ENCODE measurements at places on chromosomes 3 and 15. TPM values are rescaled to one million over a fixed set of nuclear protein-coding genes. Genes with fewer than 3 reads are reported as not detected.
A peak's percentile ranks its signal among the peaks of the same experiment; 100 is the strongest.

CSTA gene
- 0.75 TPM for total RNA-seq

HESX1 gene
- total RNA-seq = 1.5 TPM

FAM81A gene
- 1.1 TPM for total RNA-seq

SKOR1 gene
- total RNA-seq = 0.15 TPM

UROC1 gene
- not detected for total RNA-seq

ATP2B2 gene
- total RNA-seq = not detected

GRK7 gene
- not detected for total RNA-seq

CCDC191 gene
- total RNA-seq = 3.2 TPM

- DNase-seq = no peak
These were observed 70.6 kb downstream of the AP4E1 start for GRCh38 chr15:50979041-50979440.

DNA sequence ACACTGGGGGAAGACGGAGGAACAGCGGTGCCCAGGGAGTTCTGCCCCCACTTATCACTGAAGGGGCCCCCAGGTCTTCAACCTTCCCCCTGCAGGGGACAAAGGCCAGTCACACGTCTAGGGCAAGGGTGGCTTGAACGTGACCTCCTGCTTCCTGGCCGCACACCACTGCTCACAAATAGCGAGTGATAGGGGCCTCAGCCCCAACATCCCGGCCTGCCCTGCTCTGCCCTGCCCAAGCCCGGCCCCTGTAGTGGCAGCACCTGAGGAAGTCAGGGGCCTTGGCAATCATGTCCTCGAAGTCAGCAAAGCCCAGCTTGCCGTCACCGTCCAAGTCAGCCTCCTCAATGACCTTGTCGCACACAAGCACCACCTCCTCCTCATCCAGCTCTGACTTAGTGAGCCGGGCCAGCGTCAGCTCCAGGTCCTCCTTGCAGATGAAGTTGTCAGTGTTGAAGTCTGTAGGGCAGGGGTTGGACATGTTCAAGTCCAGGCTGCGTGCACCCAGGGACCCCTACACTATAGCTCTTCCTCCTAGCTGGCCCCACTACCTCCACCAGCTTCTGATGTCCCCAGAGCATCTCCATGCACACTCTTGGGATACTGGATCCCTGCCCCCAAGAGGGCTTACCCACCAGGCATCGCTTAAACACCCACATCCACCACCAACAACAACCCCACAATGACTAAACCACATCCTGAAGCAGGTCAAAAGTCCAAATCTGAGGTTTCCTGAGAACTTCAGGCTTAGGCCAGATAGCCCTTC is 13.3 kb downstream of the SH2D7 start:
- no peak for DNase-seq

DNA sequence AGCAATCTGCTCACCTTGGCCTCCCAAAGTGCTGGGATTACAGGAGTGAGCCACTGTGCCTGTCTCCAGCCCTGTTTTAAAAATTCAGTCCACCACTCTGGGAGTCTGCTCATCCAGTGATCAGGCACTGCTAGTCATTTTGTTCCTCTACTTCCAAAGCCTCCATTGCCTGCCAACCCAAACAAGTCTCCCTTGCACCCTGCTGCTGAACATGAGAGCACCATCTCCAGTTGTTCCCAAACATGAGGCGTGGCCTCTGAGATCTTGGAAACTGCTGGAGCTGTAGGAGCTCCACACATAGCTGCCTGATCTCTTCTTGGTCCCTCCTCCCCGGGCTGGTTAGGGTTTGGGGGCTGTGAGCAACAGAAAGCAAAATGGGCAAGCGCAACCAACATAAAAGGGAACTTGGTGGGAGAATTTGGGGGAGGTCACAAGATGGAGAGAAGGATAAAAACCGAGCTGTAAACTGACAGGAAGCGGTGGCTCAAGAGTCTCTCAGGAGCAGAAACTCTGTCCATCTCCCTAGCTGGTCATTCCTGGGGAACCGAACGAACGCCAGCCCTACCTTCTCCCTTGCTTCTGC is 49.6 kb upstream of the TLE3 start:
- no peak for DNase-seq

DNA sequence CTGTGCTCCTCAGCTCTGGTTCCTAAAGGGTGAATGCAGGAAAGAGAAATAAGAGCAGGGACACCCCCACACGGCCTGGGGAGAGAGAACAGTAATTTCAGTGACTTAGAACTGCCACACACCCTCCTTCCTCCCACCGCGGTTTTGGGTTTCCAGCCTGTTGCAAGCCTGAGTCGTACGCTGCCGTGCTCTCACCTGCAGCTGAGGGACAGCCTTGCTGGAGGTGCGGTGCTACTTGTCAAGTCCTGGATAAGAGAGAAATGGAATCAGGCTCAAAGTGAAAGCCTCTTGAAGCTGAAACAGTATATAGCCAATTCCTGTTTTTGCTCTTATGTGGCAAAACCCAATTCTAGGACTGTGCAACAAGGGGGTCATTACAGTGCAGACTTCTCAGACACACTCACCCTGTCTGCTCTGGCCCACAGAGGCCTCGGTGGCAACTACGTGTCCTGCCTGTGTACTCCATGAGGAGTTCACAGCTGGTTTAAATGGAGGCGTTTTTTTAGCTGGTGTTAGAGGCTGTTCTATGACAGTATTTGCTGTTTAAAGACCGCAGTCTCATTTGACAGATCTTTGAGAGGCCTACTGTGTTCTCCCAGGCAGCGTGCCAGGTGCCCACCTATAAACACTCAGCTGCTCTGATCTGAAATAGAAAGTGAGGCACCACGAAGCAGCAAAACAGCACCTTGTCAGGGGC is 42.9 kb downstream of the TBC1D2B start:
- peak; percentile 38 for DNase-seq

- no peak for DNase-seq
These were observed 60.1 kb downstream of the ADAMTS9 start for GRCh38 chr3:64627471-64628321.

GRCh38 chr3:8733332-8734094 is at the start of gene CAV3:
Gene CAV3, plus strand, starts transcription at chr3:8733802. Its CDS starts 75 bp downstream, at chr3:8733877.
- no peak for DNase-seq
